ENCODE measurements at places on chromosomes 7 and 10. TPM values are rescaled to one million over a fixed set of nuclear protein-coding genes. Genes with fewer than 3 reads are reported as not detected.

- no peaks in the 10 kb centered on the region for H3K4me1 ChIP-seq
- H3K27ac ChIP-seq: no peak overlapping the region
- no peaks in the 10 kb centered on the region for H3K36me3 ChIP-seq
- DNase-seq: no peak
- no peak overlapping the region for H3K4me3 ChIP-seq
- H3K27me3 ChIP-seq: peaks cover 5% of the 10 kb centered on the region
These were observed 30.9 kb upstream of the LMTK2 start for GRCh38 chr7:98075801-98076200.

DNA sequence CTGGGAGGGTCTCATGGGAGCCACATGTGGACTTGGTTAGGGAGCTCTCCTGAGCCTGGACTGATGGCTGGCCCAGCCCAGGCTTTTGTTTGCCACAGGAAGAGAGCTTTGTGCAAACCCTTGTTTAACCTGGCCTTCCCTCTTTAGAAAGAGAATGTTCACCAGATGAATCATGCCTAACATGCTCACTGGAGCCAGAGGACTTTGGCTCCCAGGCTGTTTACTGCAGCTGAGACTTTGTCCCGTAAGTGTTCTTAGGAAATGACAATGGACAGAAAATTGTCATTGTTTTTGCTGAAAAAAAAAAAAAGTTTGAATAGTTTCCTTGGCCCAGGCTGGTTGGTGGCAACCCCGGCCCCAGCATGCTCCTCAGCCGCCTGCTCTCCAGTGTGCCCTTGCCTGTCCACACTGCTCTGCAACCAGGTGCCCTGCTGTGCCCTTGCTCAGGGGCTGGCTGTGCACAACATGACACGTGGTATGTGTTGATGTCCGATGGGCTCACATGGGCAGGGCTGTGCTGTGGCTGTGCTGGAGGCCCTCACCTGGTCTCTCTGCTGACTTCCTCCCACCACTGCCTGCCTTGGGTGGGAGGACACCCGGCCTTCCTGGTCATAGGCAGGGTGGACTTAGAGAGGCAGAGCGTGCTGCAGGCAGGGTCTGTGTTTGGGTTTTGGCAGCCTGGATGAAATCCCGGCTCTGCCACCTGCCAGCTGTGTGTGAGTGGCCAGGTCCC is 215.3 kb upstream of the ZNF32 start:
- H3K4me3 ChIP-seq: no peak overlapping the region
- H3K36me3 ChIP-seq: no peaks in the 10 kb centered on the region
- H3K27me3 ChIP-seq: no peaks in the 10 kb centered on the region
- no peak overlapping the region for H3K27ac ChIP-seq

OPTN gene
- 43.8 TPM for total RNA-seq

DGKI gene
- 2.0 TPM for total RNA-seq

DNA sequence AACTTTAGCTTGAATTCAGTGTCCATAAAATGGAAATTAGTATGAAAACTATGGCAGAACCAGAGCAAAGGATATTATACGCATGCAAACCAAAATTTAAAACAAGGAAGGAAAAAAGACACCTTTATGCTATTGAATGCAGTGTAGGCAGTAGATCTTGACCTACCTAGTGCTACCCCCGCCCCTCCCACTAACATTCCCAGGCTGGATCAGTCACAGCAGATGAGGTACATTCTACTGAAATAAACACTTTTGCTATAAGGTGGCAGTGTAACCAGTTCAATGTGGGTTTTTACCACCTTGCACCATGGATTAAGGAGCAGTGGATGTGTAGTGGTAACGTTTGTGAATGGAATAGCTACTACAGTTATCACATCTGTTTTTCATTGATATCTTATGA is 27.9 kb downstream of the SRI start:
- H3K4me3 ChIP-seq: no peak overlapping the region
- H3K27ac ChIP-seq: no peak overlapping the region
- H3K27me3 ChIP-seq: no peaks in the 10 kb centered on the region
- DNase-seq: no peak
- H3K4me1 ChIP-seq: no peaks in the 10 kb centered on the region

GRCh38 chr7:78588393-78588792 is 789.8 kb downstream of the PHTF2 start:
- H3K4me3 ChIP-seq: no peak overlapping the region
- H3K27me3 ChIP-seq: no peaks in the 10 kb centered on the region
- H3K4me1 ChIP-seq: no peaks in the 10 kb centered on the region
- H3K36me3 ChIP-seq: no peaks in the 10 kb centered on the region

DNA sequence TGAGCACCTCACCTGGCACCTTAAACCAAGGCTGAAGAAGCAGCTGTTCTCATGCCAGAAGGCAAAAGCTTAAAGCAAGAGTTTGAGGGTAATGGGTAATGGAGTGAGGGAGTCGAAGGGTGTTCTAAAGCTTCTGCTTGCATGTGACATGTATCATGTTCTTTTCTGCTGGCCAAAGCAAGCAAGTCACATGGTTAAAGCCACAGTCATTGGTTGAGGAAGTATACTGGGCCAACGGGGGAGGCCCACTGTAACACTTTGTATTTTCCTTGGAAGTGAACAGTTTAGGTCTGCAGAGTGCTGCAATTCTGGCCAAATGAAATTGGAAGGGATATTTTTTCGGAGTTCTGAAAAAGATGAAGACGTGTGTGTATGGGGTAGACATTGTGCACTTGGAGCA is 75.7 kb downstream of the REEP3 start:
- H3K27ac ChIP-seq: no peak overlapping the region
- peaks cover 3% of the 10 kb centered on the region for H3K4me1 ChIP-seq
- H3K4me3 ChIP-seq: no peak overlapping the region

DLG5 gene
- total RNA-seq: 2.6 TPM

SKIDA1 gene
- total RNA-seq: not detected

GRCh38 chr10:27241010-27241651 is 534 bp upstream of the ACBD5 start:
- H3K4me3 ChIP-seq: peak overlapping the region; percentile 93
- peak; percentile 16 for DNase-seq
- H3K27ac ChIP-seq: peak overlapping the region; percentile 100
- no peaks in the 10 kb centered on the region for H3K27me3 ChIP-seq
- peaks cover 22% of the 10 kb centered on the region for H3K4me1 ChIP-seq

DNA sequence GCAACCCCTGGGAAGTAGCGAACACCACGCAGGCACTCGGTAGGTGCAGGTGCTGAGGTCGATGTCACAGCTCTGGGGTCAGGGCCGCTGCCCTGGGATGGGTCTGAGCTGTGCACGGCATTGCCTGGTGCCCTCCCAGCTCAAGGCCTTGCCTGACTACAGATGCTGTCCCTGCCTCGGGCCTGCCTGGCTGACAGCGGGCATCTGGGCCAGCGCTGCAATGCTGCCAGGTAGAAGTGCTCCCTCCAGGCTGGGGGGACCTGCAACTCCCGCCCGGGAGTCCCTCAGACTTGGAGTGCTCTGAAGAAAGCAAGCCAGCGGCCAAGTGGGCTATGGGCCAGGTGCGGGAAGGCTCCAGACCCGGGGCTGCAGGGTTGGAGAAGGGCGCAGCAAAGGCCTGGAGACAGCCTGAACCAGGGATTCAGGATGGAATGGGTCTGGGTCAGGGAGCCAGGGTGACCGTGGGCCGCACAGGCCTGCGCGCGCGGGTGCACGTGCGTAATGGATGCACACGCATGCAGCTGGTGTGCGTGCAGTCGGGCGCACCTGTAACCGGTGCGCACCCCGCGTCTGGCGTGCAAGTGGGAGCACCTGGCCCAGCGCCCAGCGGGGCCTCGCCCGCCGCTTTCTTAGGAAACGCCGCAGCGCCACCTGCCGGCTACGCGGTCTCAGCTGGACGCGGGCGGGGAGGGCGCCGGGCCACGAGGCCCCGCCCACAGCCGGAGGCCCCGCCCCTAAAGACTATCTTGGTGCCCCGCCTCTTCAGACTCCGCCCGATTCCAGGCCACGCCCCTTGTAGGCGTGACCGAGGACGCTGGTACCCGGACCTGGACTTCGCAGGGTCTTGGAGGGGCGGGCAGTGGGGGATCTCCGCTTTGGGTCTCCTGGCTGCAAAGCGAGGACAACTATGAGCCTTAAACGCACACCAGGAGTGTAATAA is 46.7 kb downstream of the MICALL2 start:
- H3K27me3 ChIP-seq: peaks cover 2% of the 10 kb centered on the region
- no peaks in the 10 kb centered on the region for H3K36me3 ChIP-seq
- H3K27ac ChIP-seq: no peak overlapping the region
- DNase-seq: peak; percentile 90
- H3K4me1 ChIP-seq: peaks cover 11% of the 10 kb centered on the region
- peak overlapping the region; percentile 16 for H3K4me3 ChIP-seq

DNA sequence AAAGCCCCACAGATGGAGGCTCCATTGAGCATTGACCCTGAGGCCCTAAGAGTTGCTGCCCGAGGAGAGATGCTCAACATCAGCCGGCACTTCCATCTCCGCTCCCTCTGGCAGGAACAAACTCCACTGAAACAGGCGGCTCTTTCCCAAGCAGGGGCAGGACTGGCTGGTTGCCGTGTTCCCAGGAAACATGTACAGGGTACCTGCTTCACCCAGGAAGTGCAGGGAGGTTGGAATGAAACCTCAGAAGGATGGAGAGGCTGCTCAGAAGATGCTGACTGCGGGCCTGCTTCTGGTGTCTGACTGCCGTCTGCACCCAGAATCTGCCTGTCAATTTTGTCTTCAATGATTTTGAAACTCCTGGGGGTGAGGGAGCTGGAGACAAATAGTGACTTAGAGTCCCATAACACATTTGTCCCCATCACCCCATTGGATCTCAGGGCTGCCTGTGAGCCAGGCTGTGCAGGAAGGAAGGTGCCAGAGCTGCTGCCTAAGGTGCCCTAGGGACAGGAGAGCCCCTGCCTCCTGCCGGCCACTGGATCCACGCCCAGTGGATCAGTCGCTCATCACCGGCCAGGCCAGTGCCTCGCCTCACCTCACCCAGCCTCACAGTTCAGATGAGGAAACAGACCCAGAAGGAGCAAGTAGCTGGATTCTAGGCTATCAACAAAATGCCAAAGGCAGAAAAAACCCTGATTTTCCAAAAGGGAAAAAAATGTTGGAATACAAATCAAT is 237.3 kb downstream of the PTPRN2 start:
- no peaks in the 10 kb centered on the region for H3K4me1 ChIP-seq
- no peaks in the 10 kb centered on the region for H3K27me3 ChIP-seq
- H3K27ac ChIP-seq: no peak overlapping the region
- no peak overlapping the region for H3K4me3 ChIP-seq
- peaks cover 2% of the 10 kb centered on the region for H3K36me3 ChIP-seq
